ENCODE measurements at places on chromosomes 12 and 14.

DNA sequence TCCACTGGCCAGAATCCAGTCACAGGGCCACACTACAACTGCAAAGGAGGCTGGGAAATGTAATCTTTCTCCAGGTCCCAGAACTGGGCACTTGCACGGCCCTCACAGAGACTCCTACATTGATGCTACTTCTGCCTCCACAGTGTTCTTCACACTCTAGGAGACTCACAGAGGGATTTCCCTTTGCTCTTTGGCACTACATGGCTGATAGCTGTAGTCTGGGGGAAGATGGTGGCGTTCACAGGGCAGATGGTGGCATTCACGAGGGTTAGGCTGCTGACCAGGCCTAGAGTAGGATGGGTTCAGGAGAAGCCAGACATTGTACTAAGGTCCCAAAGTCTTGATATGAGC, 151.1 kb downstream of the NUAK1 start:
- no peak for DNase-seq

GRCh38 chr12:24894879-24895278, 54.0 kb downstream of the BCAT1 start:
- no peak for DNase-seq

- DNase-seq: no peak
Observed at GRCh38 chr12:47746073-47746472, 12.6 kb downstream of the RAPGEF3 start.

DNA sequence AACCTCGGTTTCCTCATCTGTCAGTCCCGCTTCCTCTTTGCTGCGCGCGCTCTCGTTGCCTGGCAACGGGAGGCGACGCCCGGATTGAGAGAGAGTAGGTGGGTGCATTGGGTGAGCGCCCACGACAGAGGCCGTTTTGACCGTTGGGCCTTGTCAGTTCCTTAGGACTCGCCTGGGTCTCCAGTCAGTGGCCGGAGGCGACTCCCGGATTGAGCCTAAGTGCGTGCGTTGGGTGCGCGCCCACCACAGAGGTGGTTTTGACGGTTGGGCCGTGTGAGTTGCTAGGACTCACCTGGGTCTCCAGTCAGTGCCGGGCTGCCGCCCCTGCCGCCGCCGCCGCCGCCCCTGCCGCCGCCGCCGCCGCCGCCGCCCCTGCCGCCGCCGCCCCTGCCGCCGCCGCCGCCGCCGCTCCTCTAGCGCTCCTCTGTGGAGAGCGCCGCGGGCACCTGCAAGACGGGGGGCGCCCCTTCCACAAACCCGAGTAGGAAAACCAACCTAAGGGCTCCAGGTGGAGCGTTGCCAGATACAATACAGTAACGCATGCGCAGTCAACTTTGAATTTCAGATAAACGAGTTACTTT, 37.2 kb downstream of the APOBEC1 start:
- DNase-seq: no peak

- DNase-seq: no peak
Observed at GRCh38 chr12:4216187-4216927, 57.2 kb upstream of the CCND2 start.

DNA sequence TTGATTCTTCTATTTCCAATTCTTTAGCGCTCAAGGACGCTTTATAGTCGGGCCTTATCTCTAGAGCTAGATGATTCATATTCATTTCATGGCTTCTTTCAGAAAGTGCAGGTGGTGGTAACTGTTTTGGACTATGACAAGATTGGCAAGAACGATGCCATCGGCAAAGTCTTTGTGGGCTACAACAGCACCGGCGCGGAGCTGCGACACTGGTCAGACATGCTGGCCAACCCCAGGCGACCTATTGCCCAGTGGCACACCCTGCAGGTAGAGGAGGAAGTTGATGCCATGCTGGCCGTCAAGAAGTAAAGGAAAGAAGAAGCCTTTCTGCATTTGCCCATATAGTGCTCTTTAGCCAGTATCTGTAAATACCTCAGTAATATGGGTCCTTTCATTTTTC, 241.9 kb downstream of the PAWR start:
- DNase-seq: no peak

- no peak for DNase-seq
Observed at GRCh38 chr14:20820063-20820904, 17.6 kb upstream of the RNASE1 start.

DNA sequence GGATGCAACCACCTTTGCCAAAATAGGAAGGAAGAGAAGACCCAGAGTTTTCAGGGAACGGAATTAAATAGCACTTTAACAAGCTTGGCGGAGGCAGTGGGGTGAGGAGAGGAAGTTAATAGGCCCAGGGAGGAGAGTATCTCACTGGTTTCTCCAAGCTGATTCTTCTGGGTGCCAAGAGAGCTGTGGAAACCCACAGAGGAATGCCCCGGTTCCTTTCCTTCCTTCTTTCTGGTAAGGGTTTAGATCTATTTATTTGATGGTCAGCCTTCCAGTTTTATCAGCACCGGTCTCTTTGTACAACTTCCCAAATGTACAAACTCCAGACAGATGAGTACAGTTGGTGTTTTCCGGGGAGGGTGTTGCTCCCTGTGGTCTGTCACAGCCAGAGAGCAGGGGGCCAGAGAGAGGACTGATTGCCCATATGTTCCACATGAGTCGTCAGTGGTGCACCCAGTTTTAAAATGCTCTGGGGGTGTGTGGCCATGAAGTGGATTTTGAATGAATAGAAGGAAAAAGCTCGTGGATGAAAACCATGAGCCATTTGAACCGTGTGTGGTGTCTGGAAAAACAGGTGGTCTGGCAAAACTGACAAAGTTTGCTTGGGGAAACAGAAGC, 26.6 kb downstream of the PRKCH start:
- DNase-seq: no peak

All from T-helper 2 cell (primary cell).